ENCODE measurements at places on chromosomes 2 and 18.

DNA sequence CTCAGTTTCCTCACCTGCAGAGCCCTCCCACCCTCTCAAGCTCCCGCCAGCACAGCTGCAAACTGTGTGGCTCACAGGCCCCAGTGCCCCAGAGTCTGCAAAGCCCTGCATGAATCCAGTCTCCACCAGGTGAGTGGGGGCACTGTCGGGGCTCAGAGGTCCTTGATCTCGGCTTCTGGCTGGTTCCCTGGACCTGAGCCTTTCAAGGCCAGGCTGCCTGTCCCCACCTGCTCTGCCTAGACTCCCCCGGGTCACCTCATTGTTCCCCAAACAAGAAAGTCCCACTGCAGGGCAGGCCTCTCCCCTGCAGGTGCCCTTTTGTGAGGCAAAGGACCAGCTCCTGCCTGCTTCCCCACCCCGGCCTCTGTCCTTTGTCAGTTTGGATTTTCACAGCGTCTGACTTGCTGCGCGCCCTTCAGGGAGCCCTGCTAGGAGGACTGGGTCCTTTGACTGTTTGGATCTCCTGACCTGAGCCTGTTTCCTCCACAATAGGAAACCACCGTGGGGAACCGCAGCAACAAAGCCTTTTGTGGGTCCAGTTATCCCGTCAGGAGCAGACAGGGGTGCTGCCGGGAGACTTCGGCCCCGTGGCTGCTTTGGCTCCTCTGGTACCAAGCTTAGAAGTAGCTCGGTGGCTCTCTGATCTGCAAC, 200.5 kb upstream of the HDAC4 start:
- H3K27ac ChIP-seq, result no peak overlapping the region
- no peak for DNase-seq
- no peaks in the 10 kb centered on the region for H3K27me3 ChIP-seq
- no peak overlapping the region for H3K4me3 ChIP-seq
- H3K36me3 ChIP-seq, result no peaks in the 10 kb centered on the region

DNA sequence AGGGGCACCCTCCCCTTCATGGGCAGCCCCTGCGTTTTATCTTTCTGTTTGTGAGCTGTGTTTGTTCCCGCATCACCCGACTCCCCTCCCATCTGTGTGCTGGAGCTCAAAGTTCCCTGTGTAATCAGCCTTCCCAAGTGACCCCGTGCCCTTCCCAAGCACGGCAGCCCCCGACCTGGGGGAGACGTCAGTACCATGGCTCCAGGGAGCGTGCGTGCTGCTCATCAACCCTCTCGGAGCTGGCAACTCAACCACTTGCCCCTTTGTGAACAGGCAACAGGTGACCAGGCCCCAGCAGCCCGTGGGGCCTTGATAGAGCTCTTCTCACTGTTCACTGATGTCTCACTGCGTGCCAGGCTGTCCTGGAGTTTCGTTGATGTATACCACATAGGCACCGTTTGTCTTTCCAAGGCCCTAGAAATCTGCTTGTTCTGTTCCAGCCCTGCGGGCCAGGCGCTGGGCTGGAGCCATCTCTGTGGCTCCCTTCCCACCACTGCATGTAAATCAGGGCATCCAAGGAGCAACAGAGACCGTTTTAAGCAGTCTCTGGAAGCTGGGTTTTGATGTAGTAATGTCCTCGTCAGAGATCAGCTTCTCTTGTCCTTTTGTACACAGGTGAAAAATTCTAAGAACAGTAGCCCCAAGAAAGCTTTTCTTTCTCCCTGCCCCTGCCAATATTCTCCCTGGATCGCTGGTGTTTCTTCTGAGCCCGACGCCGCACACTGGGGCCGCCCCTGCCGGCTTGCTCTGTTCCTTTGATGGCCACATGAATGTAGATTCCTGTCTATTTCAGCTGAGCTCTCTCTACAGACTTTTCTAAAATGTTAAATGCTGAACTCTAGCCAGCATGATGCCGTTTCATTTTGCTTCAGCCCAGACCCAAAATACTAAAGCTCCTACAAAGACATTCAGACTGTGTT, 107.0 kb upstream of the PTPRM start:
- H3K4me1 ChIP-seq, result no peaks in the 10 kb centered on the region
- no peaks in the 10 kb centered on the region for H3K27me3 ChIP-seq
- H3K4me3 ChIP-seq, result no peak overlapping the region
- H3K36me3 ChIP-seq, result no peaks in the 10 kb centered on the region
- H3K27ac ChIP-seq, result no peak overlapping the region

GRCh38 chr2:100062336-100062735, 80.1 kb downstream of the AFF3 start:
- H3K27me3 ChIP-seq, result no peaks in the 10 kb centered on the region
- no peak overlapping the region for H3K27ac ChIP-seq
- H3K36me3 ChIP-seq, result no peaks in the 10 kb centered on the region
- no peak for DNase-seq
- H3K4me3 ChIP-seq, result no peak overlapping the region
- peaks cover 15% of the 10 kb centered on the region for H3K4me1 ChIP-seq

DNA sequence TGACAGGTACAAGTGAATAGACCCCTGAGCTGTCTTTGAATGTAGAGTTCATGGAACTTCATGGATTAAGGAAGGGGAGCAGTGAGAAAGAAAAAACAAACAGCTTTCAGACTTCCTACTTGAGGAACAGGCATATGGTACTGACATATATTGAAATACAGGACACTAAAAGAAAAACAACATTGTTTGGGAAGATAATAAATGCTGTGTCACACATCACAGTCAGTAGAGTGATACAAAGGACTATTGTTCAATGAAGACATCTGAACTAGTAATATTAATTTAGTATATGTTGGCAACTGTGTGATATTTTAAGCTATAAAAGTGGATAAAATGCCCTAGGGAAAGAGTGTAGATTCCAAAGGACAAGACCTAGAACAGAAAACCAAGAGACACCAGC, 3.3 kb downstream of the DSC2 start:
- no peaks in the 10 kb centered on the region for H3K27me3 ChIP-seq
- H3K4me3 ChIP-seq, result no peak overlapping the region
- H3K36me3 ChIP-seq, result no peaks in the 10 kb centered on the region
- no peak for DNase-seq
- H3K4me1 ChIP-seq, result no peaks in the 10 kb centered on the region

DNA sequence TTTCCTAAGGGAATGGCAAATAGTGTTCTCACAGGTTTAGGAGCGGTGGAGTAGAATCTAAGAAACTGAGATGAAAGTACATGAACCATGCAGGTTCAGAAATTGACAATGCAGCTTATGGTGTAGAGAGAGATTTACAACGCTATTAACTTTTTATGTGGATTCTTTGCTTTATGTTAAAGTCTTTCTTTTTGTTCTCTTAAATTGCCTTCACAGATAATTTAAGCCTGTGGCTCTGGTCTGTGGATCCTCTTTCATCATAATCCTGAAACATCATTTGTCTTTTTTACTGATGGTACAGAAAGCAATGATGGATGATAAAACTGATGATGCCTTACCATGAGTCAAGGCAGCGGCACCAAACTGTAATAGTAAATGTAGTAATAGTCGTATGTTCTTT, 30.3 kb downstream of the SOCS6 start:
- H3K27me3 ChIP-seq, result no peaks in the 10 kb centered on the region
- no peak overlapping the region for H3K27ac ChIP-seq
- H3K4me3 ChIP-seq, result no peak overlapping the region
- H3K36me3 ChIP-seq, result no peaks in the 10 kb centered on the region
- peaks cover 15% of the 10 kb centered on the region for H3K4me1 ChIP-seq

DNA sequence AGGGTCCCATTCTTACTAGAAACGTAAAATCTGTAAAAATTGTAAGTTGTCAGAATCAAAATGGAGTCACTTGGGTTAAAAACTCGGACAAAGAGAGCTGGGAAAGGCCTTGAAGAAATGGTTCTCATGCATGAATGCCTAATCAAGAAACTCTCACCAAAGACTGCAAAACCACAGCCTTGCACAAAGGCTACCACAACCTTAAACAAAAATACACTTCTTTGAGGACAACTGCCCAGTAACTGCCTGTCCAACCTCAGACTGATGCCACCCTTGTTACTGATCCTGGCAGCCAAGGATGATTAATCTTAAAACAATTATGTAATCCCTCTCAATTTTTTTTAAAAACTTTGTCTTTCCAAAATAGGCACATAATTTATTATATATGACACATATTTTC, 299.3 kb downstream of the CCDC85A start:
- H3K36me3 ChIP-seq, result no peaks in the 10 kb centered on the region
- no peak overlapping the region for H3K4me3 ChIP-seq
- H3K27ac ChIP-seq, result no peak overlapping the region
- DNase-seq, result no peak
- no peaks in the 10 kb centered on the region for H3K4me1 ChIP-seq
- H3K27me3 ChIP-seq, result no peaks in the 10 kb centered on the region

DNA sequence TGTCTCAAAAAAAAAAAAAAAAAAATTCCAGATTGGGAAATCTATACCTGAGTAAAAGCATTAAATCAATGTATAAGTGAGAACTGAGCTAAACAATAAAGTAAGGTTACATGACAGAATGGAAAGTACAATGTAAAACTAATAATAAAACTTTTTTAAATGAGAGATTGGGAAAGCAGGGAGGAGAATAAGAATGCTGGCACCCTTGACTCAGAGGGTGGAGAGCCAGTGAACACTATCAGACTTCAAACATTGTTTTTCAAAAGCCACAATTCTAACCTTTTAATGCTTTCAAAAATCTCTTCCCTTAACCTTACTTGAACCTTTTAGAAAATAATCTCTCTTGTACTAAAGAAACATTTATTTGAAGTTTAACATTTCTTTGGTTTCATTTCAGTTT, 63.5 kb downstream of the TBC1D8 start:
- H3K36me3 ChIP-seq, result no peaks in the 10 kb centered on the region
- H3K27ac ChIP-seq, result no peak overlapping the region
- no peaks in the 10 kb centered on the region for H3K27me3 ChIP-seq
- no peak for DNase-seq
- peaks cover 19% of the 10 kb centered on the region for H3K4me1 ChIP-seq
- H3K4me3 ChIP-seq, result no peak overlapping the region

DNA sequence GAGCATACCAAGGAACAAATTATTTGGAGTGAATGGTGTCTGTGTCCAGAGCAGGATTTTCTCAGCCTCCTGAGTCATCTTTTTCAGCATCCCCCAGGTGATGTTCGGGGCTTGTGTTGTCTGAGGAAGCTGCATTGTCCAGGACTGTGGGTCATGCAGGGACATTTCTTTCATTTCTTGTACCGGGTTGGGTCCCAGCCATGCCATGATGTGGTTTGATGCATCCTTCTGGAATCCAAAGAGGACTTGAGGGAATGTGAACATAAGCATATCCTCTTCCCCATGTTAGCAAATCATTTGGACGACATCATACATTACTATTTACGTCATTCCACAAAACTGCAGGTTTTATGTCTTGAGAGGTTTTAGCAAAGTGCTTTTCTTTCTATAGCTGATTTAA, 797.8 kb downstream of the CCDC85A start:
- H3K4me1 ChIP-seq, result no peaks in the 10 kb centered on the region
- H3K27me3 ChIP-seq, result no peaks in the 10 kb centered on the region
- no peak overlapping the region for H3K27ac ChIP-seq
- no peak overlapping the region for H3K4me3 ChIP-seq
- DNase-seq, result no peak
- no peaks in the 10 kb centered on the region for H3K36me3 ChIP-seq

DNA sequence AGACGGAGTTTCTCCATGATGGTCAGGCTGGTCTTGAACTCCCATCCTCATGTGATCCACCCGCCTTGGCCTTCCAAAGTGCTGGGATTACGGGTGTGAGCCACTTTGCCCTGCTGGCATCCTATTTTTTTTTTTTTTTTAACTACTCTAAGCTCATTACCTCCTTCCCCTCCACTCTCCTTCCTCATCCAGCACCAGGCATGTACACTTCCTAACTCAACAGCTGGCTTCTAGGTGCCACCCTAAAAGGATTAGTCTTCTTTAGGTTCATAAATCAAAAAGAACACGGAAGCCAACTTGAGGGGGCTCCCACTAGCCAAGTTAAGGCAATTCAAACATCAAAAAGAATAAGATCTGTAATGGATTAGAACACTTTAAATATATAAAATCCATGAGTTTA, 70.6 kb upstream of the TEX51 start:
- no peak overlapping the region for H3K4me3 ChIP-seq
- H3K27ac ChIP-seq, result no peak overlapping the region
- H3K4me1 ChIP-seq, result no peaks in the 10 kb centered on the region
- DNase-seq, result no peak
- no peaks in the 10 kb centered on the region for H3K27me3 ChIP-seq
- H3K36me3 ChIP-seq, result no peaks in the 10 kb centered on the region

- H3K4me1 ChIP-seq, result peaks cover 16% of the 10 kb centered on the region
- DNase-seq, result no peak
- H3K27me3 ChIP-seq, result no peaks in the 10 kb centered on the region
- no peak overlapping the region for H3K4me3 ChIP-seq
- H3K27ac ChIP-seq, result no peak overlapping the region
These were observed 79.8 kb upstream of the SPATS2L start for GRCh38 chr2:200226451-200227426.

DNA sequence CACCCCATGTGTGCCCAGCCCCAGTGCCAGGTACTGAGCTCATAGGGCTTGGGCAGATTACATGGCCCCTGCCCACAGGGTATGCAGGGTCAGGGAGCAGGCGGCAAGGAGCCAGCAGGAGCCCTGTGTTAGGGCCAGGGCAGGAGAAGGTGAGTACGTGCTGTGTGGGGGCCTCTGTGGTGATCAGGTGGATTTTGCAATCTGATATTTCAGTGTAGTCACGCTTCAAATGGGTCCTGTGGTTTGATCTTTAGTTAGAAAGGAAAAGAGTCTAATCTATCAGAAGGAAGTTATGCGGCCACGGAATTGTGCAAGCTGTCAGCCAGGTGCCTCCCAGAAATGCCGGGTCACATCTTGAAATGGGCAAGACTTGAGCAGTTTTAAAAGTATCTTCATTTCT, 13.9 kb downstream of the UBE2F start:
- no peak for DNase-seq
- H3K27ac ChIP-seq, result no peak overlapping the region
- no peaks in the 10 kb centered on the region for H3K27me3 ChIP-seq

- H3K36me3 ChIP-seq, result no peaks in the 10 kb centered on the region
- DNase-seq, result no peak
These were observed 84.7 kb downstream of the BARD1 start for GRCh38 chr2:214724741-214725140.

DNA sequence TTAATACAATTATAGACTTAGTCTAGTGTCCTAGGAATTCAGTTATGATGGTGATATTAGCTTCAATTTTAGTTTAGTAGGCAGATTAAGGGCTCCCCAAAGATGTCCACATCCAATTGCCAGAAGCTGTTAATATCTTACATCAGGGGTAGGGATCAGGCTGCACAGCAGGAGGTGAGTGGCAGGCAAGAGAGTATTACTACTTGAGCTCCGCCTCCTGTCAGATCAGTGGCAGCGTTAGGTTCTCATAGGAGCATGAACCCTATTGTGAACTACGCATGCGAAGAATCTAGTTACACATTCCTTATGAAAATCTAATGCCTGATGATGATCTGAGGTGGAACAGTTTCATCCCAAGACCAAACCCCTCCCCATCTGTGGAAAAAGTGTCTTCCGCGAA, 54.9 kb downstream of the NYAP2 start:
- H3K27me3 ChIP-seq, result no peaks in the 10 kb centered on the region
- no peak overlapping the region for H3K4me3 ChIP-seq
- no peak for DNase-seq
- no peaks in the 10 kb centered on the region for H3K36me3 ChIP-seq
- H3K4me1 ChIP-seq, result peaks cover 9% of the 10 kb centered on the region
